Ecto neural progenitor cell (in vitro differentiated cells): ENCODE measurements at places on chromosomes 1 and 21.

- DNase-seq: no peak
Measured at GRCh38 chr1:150477733-150478132, 9.5 kb upstream of the TARS2 start.

- DNase-seq: peak; percentile 26
Measured at GRCh38 chr1:146032631-146033219, 11.2 kb upstream of the HJV start.

GRCh38 chr1:79312438-79312837 is 305.9 kb upstream of the ADGRL4 start:
- DNase-seq: no peak

DNA sequence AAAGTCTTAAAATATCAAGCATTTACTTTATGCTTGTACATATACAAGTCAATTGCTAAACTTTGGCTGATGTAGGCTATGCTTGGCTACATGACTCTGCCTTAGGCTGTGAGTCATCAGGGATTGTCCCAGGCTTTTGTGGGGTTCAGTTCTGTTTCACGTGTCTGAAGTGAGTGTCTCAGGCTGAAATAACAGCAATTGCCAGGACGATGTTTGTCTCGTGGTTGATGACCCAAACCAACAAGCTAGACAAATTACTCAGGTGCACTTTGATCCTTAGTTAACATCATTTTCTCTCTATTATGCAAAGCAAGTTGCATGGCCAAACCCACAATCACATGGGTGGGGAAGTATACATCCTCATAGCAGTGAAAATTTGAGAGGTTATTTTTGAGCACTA is 410.1 kb downstream of the BRINP3 start:
- DNase-seq: no peak

DNA sequence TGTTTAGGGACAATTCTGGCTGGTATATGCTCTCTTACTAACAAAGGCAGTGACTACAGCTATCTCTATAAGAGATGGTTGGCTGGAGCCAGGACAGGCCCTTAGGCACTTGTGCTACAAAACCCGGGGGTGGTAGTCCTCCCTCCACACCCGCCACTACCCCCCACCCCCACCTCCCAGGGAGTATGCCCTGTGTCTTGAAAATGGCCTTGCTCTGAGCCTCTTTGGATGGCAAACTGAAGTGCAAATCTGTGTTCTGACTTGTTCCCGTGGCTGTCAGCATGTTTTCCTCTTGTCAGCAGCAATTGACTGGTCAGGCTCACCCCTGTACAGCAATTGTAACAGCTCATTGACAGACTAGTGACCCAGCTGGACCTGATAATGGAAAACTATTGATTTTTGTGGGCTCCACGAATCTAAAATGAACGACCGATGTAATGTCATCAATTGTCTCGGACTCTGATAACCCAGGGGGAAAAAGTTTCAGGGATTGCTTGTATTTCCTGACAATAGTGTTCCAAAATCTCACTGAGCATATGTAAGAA is 139.4 kb upstream of the BARHL2 start:
- no peak for DNase-seq

GRCh38 chr1:175332515-175332914 is 139.9 kb upstream of the KIAA0040 start:
- DNase-seq: no peak

GRCh38 chr1:40861224-40862003 is 749 bp downstream of the CITED4 start:
- no peak for DNase-seq

GRCh38 chr1:202835548-202836072 is 24.9 kb downstream of the PCAT6 start:
- no peak for DNase-seq

DNA sequence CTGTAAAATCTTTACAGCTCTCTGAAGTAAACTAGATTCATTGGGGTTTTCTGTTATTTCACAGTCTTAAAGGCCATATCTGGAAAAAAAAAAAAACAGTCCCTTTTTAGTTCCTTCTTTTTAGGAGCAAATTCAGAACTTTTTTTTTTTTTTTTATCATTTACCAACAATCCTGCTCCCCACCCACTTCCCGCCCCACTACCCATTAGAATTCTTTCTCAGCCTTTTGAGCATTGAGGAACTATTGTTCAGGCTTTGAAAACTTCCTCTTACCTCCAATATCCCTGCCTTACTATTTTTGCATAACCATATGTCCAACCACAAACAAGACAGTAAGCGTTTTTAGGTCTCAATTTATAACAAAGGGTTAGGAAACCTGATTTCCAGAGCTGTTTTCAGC is 330.1 kb downstream of the PLPP3 start:
- no peak for DNase-seq

DNA sequence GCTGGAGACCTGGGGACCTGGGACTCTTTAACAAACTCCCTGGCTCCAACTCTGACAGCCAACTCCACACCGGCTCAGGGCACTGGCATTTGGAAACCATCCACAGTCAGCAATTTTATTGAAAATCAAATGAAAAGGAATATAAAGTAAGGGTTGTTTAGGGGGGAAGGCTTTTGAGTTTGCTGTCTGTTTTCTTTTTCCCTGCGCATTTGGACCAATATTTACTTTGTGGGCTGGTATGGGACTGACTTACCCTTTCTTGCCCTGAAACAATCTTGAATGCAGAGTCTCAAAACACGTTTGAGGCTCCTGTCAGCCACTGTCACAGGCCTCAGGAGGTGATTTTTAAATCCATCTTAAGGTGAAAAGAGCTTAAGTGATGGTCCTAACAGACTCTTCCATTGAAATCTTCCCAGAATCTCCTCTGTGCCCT is 15.4 kb upstream of the EFHD2 start:
- DNase-seq: no peak

DNA sequence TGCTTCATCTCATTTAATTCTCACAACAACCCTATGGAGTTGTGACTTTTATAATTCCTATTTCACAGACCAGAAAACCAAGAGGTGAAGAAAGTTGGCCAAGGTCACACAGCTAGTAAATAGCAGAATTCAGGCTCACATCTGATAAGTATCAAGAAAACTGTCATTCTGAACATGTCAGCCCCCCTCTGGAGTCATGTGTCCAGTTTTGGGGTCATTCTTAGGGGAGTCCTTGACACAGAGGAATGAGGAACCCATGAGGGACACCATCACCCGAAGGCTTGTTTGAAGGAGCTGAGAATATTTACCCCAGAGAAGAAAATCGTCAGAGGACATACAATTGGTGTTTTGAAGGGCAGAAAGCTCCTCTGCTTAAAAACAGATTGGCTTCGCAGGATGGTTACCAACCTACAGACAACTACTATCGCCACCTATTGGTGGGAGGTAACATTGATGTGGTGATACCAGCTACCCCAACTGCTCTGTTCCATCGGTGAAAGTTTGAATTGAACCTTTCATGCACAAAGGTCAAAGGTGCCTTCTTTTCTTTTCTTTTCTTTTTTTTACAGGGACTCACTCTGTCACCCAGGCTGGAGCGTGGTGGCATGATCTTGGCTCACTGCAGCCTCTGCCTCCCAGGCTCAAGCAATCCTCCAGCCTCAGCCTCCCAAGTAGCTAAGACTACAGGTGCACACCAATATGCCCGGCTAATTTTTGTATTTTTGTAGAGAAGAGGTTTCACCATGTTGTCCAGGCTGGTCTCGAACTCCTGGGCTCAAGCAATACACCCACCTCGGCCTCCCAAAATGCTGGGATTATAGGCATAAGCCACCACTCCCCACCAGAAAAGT is 31.3 kb downstream of the NCMAP start:
- no peak for DNase-seq

GRCh38 chr1:52917156-52917555 is 4.4 kb downstream of the ECHDC2 start:
- no peak for DNase-seq

GRCh38 chr1:24934310-24935195 is 4.5 kb upstream of the RUNX3 start:
- DNase-seq: no peak

GRCh38 chr1:184906761-184907160 is 67.5 kb downstream of the NIBAN1 start:
- DNase-seq: no peak

DNA sequence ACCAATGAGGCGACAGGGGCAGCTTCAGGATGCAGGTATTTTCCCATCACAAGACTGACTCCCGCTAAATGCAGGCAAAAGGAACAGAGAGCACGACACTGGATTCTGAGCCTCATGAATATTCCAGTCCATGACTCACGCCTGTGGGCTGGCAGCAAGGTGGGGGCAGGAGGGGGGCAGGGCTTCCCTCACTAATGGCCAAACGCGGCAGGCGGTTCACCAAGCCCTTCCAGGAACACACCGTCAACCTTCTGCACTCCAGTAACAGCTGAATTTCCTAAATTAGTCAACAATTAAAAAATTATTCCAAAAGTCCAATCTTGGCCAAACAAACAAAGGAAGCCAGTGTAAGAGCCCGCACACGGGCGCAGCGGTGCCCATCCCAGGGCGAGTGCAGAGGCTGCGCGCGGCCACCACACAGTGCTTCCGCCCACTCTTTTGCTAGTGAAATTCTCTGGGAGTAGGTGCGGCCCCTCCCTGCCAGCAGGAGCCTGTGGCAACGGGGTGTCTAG is 12.5 kb upstream of the GPR153 start:
- DNase-seq: no peak

DNA sequence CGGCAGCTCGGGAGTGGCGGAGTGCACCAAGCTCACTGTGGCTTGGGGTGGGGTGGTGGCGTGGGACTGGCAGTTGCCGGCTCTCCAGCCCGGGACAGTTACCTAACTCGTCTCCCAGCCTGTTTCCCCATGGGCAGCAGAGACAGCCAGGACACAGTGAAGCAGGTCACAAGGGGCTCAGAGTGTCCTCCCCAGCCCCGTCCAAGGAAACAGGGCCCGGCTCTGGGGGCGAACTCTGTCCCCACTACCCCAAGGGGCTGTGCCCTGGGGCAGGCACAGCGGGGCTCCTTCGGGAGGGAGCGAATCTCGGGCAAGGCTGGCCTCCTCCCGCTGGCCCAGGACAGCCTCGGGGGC is 759 bp downstream of the GPR157 start:
- no peak for DNase-seq

GRCh38 chr1:206079135-206079534 is 26.2 kb downstream of the RHEX start:
- DNase-seq: no peak

DNA sequence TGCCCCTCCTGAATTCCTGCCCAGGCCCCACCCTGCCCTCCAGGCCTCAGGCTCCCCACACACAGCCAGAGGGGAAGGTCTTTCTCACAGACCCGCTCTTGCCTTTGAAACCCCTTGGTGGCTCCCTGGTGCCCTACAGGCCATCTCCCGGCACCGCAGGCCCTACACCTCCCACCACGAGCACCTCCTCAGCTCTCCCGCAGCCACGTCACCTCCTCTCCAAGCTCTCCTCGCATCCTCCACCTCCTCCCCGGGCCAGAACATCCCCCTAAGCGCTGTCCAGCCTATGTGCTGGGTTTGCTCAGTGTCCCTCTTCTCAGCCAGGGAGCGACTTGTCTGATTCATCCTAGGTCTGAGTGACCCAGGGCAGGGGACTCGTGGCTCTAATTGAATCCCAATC is 66.4 kb downstream of the DMRTB1 start:
- no peak for DNase-seq

- no peak for DNase-seq
Measured at GRCh38 chr1:97791251-97791650, 129.6 kb downstream of the DPYD start.

- DNase-seq: no peak
Measured at GRCh38 chr1:8015809-8016165, 10.3 kb downstream of the ERRFI1 start.

- DNase-seq: no peak
Measured at GRCh38 chr1:15680131-15680530, 4.0 kb upstream of the PLEKHM2 start.

DNA sequence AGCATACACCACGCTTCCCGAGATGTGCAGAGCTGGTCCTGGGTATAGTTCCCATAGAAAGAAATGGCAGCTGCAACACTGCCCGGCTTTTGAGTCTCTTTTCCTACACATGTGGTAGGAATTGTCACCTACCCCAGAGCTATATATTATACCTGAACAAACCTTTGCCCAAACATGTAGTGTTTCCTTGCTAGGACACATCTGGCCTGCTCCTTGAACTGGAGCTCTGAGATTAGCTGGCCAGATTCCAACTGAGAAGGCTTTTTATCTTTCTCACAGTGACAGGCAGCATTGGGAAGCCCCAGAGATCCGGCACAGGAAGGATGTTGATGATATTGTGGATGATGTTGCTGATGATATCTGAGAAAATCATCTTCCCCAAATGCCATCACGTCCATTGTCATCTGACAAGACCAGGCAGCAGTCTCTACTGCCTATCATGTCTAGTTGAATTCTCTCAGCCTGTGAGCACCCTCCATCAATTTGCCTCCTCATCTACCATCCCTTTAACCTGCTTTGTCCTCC is 115.0 kb upstream of the SMYD2 start:
- DNase-seq: no peak

DNA sequence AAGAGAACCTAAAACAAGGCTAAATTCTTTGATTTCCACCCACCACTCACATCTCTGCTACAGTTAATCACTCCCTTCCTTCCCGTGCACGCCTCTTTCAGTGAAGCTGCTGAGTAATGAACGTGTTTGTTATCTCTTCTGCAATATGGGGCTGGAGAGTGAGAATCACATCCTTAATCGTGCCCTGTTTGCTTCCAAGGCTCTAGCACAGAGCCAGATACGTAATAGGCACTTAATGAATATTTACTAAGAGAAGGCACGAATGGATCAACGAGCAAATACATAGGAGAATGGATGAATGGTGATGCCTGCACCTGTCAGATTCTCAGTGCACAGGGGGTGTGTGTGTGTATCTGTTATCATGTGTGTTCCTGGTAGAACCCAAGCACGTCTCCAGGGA is 22.1 kb upstream of the FAM43B start:
- no peak for DNase-seq

DNA sequence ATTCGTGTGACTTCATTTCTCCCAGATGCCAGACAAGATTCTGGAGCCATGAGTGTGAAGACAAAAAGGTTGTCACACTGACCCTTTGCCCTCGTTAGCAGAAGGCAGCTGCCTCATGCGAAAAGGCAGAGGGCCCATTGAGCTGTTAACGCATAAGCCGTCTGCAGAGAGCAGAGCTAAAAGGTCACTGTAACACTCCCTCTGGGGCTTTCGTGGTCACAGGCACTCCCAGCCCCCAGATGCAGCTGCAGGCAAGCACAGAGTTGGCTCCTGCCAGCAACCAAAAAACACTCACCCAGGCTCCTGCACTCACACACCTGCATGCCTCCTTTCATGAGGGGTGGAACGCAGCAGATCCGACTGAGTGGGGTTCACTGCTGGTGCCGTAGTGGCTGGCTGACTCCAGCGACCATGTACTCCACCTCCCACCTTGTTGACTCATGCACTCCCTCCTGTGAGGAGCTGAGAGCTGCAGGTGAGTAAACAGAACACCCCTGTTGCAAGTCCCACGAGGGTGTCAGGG is 287.5 kb downstream of the SMYD3 start:
- peak; percentile 64 for DNase-seq

- DNase-seq: peak; percentile 44
Measured at GRCh38 chr1:16088996-16089395, 15.5 kb upstream of the FAM131C start.

GRCh38 chr1:67883069-67883468 is 49.8 kb upstream of the GNG12 start:
- no peak for DNase-seq

GRCh38 chr1:24714859-24715520 is 30.3 kb upstream of the CLIC4 start:
- no peak for DNase-seq
